ENCODE measurements at places on chromosomes 11 and 22.

DNA sequence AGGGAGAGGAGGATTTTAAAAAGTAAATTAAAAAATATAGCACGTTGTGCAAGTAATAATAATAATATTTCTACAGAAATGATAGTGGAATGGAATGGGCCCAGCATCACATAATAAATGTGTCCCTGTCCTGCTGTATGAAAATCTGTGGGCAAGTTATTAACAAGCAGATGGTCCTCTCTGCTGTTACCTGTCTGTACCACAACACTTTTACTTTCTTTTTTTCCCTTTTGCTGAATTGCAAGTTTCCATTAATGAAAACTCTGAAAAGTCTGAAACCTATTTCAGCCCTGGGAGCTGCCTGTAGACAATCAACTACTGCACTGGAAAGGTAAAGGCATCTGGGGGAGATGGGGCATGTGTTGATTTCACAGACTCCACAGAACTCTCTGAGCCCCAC is 937.1 kb downstream of the OPCML start:
- no peak for DNase-seq
- no peaks in the 10 kb centered on the region for H3K27me3 ChIP-seq
- no peak overlapping the region for H3K4me3 ChIP-seq
- H3K27ac ChIP-seq: no peak overlapping the region

GRCh38 chr11:124670732-124671131 is 2.8 kb downstream of the SIAE start:
- no peaks in the 10 kb centered on the region for H3K36me3 ChIP-seq
- H3K27me3 ChIP-seq: no peaks in the 10 kb centered on the region
- H3K4me1 ChIP-seq: peaks cover 22% of the 10 kb centered on the region
- DNase-seq: no peak
- H3K4me3 ChIP-seq: no peak overlapping the region

DNA sequence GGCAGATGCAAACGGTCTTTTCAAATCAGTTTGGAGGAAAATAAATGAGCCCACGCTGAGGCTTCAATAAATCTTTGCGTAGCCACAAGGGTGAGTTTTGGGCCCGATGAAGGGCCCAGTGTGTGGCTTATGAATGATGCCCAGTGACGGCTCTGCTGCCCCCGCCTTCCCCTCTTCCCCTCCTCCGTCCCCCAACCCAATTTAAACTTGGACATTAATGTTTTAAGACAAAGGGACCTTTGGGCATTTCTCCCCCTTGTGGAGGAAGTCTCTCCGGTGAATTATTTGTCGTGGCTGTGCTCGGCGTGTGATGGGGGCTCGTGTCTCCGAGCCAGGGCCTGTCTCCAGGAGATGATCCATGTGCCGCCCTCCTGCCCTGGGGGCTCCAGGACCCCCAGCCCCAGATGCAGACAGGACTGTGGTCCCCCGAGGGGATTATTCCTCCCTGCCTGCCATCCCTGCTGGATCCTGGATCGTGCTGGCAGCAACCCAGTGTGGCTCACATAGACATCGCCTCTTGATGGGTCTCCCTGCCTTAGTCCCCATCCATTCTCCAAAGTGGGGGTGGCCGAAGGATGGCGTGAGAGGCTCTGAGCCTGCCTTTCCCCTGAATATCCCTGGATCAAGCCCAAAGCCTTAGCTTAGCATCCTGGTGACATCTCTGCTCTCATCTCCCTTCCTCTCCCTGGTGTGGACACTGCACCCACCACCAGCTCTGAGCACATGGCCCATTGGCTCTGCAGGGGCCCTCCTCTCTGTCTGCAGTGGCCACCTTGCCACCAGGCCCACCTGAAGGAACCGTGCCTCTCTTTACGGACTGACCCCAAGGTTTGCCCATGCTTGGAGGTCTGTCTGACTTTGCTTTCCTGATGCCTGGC is 56.4 kb downstream of the SMIM38 start:
- H3K27ac ChIP-seq: no peak overlapping the region
- no peaks in the 10 kb centered on the region for H3K36me3 ChIP-seq
- no peak overlapping the region for H3K4me3 ChIP-seq
- H3K27me3 ChIP-seq: no peaks in the 10 kb centered on the region
- no peaks in the 10 kb centered on the region for H3K4me1 ChIP-seq

- no peak overlapping the region for H3K27ac ChIP-seq
- no peaks in the 10 kb centered on the region for H3K36me3 ChIP-seq
- H3K27me3 ChIP-seq: no peaks in the 10 kb centered on the region
- H3K4me1 ChIP-seq: no peaks in the 10 kb centered on the region
- H3K4me3 ChIP-seq: no peak overlapping the region
Observed at GRCh38 chr11:30919389-30920152, 333.4 kb upstream of the MPPED2 start.

GRCh38 chr11:2527621-2528291 is 82.9 kb downstream of the KCNQ1 start:
- H3K36me3 ChIP-seq: no peaks in the 10 kb centered on the region
- no peak for DNase-seq
- peaks cover 13% of the 10 kb centered on the region for H3K4me1 ChIP-seq
- H3K4me3 ChIP-seq: no peak overlapping the region
- no peak overlapping the region for H3K27ac ChIP-seq

- no peaks in the 10 kb centered on the region for H3K4me1 ChIP-seq
- H3K36me3 ChIP-seq: no peaks in the 10 kb centered on the region
- no peak for DNase-seq
- no peak overlapping the region for H3K4me3 ChIP-seq
- no peak overlapping the region for H3K27ac ChIP-seq
- H3K27me3 ChIP-seq: no peaks in the 10 kb centered on the region
Observed at GRCh38 chr11:11580841-11581411, 40.9 kb downstream of the GALNT18 start.

- no peaks in the 10 kb centered on the region for H3K36me3 ChIP-seq
- peaks cover 14% of the 10 kb centered on the region for H3K4me1 ChIP-seq
- H3K27ac ChIP-seq: no peak overlapping the region
- H3K27me3 ChIP-seq: no peaks in the 10 kb centered on the region
- H3K4me3 ChIP-seq: no peak overlapping the region
- DNase-seq: no peak
Observed at GRCh38 chr11:396511-396947, 2.5 kb downstream of the PKP3 start.

Measured in CD4-positive, CD25-positive, alpha-beta regulatory T cell (primary cell).